Activated effector memory CD4-positive, alpha-beta T cell treated with Interleukin-2 at 50 U/mL for 16 hours (primary cell): ENCODE measurements at places on chromosomes 6 and 20.

GRCh38 chr6:119323931-119324330 lies 25.6 kb downstream of the MAN1A1 start:
- no peak for DNase-seq

- DNase-seq: no peak
These were observed 41.3 kb upstream of the SNAP25 start for GRCh38 chr20:10177326-10177725.

DNA sequence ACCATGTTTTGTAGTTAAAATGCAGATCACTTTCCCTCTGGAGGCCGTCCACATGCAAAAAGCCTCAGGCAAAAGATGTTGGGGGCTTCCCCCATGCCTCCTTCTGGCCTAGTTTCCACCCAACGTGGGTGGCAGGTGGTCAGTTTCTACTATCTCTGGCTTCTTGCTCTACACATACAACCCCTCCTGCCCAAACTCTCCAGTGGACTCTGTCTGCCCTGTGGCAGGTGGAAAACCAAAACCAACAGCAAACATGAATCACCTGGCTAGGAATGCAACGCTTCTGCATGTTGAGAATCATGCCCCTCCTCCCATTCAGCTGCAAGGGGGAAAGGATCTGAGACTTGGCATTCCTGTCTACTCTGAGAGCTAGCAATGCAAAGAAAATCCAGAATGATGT lies 94.8 kb downstream of the MBOAT1 start:
- no peak for DNase-seq

DNA sequence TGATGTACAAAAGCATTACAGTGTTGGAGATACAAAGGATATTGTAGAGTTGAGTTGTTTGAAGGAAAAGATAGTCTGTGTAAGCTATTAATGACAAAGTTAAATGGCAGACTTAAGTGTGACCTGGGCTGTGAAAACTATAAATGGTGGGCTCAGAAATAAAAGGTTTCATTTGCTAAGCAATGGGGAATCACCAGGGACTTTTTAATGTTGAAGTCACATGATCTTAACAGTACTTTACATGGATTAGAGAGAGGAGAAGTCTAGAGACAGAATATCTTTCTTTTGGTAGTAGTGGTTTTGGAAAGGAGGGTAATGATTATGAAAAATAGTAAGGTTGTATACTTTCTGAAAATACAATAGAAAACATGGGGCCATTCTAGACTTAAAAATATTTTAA lies 67.1 kb downstream of the SCAF8 start:
- DNase-seq: no peak

GRCh38 chr6:166866839-166867637 lies 89.3 kb downstream of the RNASET2 start:
- no peak for DNase-seq

DNA sequence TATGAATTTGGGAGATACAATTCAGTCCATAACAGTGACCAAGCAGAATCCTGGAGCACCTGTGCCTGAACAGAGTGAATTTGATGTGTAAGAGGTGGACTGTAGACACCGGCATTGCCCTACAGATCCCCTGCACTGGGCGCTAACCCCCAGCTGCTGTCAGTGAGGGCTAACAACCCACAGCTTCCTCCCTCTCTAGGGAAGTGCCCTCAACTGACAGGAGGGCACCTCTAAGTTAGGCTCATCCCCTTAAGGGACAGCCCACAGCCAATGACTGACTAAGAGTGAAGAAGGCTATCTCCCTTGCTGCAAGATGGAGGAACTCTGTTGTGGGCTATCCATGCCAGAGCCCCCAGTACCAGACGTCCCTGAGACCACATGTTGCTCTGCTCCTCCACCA lies 15.3 kb upstream of the BPIFB1 start:
- DNase-seq: no peak

DNA sequence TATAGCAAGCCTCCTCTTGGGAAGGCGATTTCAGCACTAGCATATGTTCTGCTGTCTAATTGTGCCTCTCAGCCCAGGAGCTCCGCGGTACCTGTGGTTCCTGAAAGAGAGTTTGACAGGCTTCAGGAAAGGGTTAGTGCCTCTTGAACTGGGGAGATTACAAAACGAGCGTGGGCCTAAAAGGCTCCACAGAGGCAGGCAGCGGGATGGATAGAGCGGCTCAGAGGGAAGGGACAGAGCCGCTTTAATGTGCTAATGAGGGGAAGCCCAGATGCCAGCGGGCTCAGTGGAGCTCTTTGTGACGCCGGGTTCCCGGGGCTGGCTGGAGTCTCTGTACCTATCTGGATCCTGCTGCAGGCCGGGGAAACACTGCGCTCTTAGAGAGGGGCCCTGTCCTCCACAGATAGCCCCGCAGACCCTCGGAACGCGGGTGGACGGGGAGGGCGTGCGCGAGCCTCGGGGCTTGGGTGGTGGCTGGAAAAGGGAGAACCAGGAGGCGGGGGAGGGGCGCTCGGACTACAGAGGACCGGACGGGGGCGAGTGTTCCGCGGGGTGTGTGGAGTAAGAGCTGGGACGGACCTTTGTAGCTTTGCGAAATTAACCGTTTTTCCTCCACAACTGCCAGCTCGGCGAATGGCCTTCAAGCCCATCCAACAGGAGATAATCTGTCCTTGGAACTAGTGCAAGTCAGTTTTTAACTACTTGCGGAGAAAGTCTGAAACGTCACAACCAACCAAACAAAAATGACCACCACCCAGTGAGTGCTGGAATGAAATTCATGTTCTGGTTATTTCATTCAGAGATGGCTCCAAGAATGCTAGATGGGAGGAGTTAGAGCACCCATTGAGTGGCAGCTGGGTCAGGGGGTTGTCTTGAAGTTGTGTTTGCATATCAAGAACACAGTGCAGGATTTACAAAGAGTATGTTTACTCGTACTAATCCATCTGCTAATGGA lies 13.0 kb downstream of the SLC35F1 start:
- no peak for DNase-seq

- peak; percentile 1 for DNase-seq
These were observed 11.1 kb downstream of the CDH4 start for GRCh38 chr20:61263084-61263695.

DNA sequence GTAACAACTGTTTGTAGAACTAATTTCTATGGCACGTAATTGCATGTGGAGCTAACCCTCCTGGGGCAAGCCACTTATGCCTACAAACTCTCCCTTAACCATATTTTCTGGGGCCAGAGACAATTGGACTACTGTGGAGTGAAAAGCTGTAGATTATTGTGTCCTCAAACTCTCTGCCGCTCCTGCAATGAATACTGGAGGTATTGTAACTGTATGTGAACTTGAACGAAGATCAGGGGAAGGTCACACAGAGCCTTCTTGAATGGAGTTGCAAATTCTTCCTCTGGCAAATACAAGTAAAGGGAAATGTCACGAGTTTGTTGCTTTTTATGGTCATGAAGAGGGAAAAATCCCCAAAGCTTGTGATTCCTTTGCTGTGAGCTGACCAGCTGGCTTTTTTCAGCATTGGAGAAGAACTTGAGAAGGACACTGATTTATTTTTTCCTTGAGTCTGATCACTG lies 18.2 kb downstream of the AKAP12 start:
- DNase-seq: no peak

- no peak for DNase-seq
These were observed 72.3 kb upstream of the NCOA3 start for GRCh38 chr20:47429409-47429808.

GRCh38 chr6:167137081-167137480 lies 14.2 kb downstream of the CCR6 start:
- DNase-seq: no peak

GRCh38 chr6:91654357-91654756 lies 1067.5 kb upstream of the MAP3K7 start:
- no peak for DNase-seq

GRCh38 chr6:43739642-43740091 lies 30.3 kb upstream of the VEGFA start:
- DNase-seq: no peak

DNA sequence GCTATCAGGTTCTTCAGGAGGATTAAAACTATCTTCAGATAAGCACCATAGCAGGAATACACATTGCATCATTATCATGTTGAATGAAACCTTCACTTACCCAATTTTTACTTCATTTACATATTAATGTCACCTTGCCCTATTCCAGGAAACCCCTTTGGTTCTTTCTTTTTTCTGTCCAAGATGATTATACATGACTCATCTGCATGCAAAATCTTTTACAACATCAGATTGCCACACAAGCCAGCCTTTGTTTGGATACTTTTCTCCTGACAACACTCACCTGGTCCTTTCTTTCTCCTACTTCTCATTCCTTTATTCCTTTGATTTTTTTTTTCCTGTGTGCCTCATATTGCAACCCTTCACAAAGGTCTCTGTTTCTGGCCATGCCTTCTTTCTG lies 200.5 kb upstream of the POU3F2 start:
- no peak for DNase-seq

GRCh38 chr6:16409531-16410441 lies 171.4 kb downstream of the GMPR start:
- peak; percentile 29 for DNase-seq

- no peak for DNase-seq
These were observed 46.9 kb upstream of the NRSN1 start for GRCh38 chr6:24079076-24079475.

DNA sequence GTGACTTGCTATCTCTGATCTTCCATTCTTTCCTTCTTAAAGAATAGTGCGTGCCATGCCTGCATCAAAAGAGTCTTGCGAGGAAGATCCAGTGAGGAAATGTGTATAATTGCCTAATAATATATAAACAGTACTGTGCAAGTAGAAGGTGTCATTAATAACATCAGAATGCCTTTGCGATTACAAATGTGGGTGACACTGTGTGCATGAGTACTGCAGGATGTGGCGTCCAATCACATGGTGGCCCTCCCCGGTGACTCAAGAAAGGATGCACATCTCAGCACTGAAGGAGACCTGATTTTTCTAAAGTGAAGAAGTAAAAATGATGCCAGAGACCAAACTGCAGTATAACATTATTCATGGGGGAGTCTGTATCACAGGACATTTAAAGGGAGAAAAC lies 107.5 kb upstream of the EDN1 start:
- no peak for DNase-seq

DNA sequence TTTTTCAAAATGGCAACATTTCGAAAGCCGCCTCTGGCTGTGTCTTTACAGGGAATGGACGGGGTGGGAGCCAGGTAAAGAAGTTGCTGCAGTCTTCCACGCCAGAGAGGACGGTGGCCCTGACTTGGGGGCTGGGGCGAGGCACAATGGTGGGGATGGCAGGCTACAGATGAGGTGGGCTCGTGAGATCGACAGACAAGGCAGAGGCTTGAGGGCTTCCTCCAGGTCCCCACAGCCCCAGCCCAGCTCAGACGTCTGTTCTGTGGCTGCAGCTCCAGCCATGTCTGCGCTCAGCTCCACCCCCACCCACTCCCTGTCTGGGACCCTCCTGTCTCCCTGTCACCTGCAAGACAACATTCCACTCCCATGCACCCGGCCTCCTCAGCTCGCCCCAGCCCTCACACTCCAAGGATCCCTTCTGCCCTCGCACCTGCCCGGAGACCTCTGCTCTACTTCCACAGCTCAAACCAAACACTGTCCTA lies 7.4 kb upstream of the C20orf144 start:
- DNase-seq: no peak

- no peak for DNase-seq
These were observed 52.1 kb downstream of the BCKDHB start for GRCh38 chr6:80158478-80158989.

- DNase-seq: no peak
These were observed 188.4 kb downstream of the TRDN start for GRCh38 chr6:123448306-123448884.

- no peak for DNase-seq
These were observed 133.5 kb upstream of the MAP3K7 start for GRCh38 chr6:90720404-90720803.

- no peak for DNase-seq
These were observed 10.3 kb downstream of the MTO1 start for GRCh38 chr6:73471686-73472290.

- no peak for DNase-seq
These were observed at the start of gene SIGLEC1 for GRCh38 chr20:3712279-3712873. Gene SIGLEC1, minus strand, starts transcription at chr20:3712600. Its CDS starts 5,472 bp downstream, at chr20:3707128.

DNA sequence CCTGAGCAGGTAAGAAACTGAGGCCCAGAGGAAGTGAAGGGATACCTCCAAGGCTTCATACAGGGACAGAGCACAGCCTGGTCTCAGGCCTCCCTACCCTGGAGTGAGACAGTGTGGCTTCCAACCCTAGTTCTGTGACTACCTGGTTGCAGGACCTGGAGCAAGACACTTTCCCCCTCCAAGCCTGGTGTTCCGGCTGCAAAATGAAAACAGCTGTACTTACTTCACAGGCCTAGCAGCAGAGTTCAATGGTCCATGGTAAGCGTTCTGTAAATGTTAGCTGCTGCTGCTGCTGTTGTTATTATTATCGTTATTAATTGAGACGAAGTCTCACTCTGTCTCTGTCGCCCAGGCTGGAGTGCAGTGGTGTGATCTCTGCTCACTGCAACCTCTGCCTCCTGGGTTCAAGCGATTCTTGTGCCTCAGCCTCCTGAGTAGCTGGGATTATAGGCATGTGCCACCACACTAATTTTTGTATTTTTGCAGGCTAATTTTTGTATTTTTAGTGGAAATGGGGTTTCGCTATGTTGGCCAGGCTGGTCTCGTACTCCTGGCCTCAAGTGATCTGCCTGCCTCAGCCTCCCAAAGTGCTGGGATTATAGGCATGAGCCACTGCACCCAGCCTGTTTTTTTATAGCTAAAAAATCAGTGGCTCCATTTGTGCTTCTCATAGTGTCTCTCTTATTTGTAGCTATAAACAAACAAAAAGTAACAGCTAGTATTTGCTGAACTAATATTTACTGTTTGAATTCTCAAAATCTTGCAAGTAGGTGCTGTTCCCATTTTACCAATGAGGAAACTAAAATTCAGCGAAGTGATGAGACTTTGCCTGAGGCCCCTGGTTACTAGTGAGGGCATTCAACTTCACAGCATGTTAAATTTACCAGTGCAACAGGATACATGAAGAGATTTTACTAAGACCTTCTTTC lies 41.9 kb downstream of the COX4I2 start:
- DNase-seq: no peak

- DNase-seq: no peak
These were observed 391.8 kb downstream of the CDC5L start for GRCh38 chr6:44779130-44779826.

DNA sequence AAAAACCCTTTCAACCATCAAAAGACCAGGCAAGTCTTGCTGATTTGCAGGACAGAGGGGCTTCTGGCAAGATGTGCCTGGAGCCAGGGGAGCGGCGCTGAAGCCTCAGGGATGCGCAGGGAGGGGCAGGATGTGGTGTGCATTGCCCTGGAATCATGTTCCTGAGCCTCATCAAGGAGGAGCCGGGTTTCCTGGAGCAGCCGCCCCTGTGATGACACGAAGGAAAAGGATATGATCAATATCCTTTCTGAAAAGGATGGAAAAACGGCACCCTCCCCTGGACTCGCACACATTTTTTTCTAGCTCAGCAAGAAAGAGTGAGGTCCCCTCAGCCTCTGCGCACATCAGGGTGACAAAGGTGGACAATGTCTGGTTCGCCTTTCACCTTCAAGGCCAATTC lies 173.1 kb upstream of the SSTR4 start:
- no peak for DNase-seq
